ENCODE measurements at places on chromosomes 6 and 20.

DNA sequence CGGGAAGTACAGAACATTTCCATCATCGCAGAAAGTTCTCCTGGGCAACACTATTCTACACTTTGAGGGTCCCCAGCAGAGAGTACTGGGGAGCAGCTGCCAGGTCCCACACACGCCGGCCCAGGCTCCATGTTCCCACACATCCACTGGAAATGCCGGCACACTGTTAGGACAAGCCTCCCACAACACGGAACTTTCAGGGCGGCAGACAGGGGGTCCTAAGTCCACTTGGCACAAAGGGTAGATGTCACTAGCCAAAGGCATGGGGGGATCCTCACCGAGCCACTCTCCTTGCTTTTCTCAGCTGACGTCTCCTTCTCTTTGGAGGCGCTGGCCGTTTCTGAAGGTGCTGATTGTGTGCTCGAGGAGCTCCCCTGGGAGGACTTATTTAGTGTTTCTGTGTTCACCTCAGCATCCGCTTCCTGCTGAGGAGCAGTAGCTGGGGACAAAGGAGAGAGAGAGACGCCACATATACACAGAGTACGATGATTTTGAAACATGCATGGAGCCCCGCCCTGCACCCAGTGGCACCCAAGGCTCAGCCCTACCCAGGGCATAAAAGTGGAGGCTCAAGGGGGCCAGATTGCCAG is 135.4 kb downstream of the ZMYND8 start:
- no peak for DNase-seq

DNA sequence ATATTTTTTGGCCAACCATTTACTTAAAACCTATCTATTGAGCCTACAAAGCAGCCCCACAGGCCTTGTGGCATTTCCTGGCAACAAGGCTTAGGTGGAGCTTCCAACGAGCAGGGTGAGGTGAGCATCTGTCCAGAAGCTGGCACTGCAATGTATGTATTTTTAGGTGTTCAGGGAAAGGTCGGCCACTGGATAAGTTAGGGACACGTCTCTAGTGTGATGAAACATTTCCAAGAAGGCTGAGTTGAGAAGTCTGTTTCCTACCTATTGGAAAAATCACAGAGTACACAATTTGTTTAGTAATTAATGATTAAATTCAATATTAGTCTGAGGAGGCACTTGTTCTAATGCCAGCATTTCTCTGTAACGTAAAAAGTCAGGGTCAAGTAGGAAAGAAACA is 17.8 kb upstream of the RCAN2 start:
- DNase-seq = no peak

DNA sequence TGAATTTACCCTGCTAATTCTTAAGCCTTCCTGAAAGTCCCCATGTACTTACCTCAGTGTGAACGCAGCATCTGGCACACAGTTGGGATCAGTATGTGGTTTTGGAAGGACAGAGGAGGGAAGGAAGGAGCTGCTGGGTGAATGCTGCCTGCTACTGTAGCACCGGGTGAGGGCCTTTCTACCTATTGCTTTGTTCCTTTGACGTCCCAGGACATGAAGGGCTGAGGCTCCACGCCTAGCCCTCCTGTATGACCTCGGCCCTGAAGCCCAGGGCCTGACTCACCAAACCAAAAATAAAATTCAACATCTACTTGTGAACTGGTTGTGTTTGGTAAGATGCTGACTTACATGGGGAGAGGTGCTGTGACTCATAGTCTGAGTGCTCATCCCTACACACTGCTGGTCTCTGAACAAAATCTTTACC is 51.1 kb downstream of the ARID1B start:
- no peak for DNase-seq

DNA sequence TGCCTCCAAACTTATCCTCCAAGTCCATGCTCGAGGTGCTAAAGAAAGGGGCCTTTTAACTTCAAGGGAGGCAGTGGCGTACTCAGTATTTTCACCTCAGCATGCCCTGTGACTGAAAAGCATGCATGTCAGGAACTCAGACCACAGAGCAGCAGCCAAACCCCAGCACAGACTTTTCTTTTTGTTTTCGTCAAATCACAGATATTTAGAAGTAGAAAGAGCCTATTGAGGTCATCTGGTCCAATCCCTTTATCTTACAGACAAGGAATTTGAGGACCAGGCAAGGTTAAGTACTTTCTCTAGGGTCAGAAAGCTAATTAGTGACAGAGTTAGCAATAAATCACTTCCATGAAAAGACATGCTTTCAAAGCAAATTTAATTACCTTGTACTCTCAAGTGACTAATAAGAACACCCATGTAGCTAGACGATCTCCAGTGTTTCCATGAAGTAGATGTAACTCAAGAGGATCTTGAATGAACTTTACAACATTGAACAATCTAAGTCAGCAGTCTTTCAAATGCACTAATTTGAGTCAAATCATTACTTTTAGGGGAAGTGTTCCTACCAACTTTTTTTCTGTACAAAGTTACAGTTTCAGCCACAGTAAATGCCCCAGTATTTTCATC is 35.9 kb downstream of the MOXD1 start:
- DNase-seq = no peak

GRCh38 chr20:47647994-47648393 is 137.3 kb downstream of the SULF2 start:
- no peak for DNase-seq

DNA sequence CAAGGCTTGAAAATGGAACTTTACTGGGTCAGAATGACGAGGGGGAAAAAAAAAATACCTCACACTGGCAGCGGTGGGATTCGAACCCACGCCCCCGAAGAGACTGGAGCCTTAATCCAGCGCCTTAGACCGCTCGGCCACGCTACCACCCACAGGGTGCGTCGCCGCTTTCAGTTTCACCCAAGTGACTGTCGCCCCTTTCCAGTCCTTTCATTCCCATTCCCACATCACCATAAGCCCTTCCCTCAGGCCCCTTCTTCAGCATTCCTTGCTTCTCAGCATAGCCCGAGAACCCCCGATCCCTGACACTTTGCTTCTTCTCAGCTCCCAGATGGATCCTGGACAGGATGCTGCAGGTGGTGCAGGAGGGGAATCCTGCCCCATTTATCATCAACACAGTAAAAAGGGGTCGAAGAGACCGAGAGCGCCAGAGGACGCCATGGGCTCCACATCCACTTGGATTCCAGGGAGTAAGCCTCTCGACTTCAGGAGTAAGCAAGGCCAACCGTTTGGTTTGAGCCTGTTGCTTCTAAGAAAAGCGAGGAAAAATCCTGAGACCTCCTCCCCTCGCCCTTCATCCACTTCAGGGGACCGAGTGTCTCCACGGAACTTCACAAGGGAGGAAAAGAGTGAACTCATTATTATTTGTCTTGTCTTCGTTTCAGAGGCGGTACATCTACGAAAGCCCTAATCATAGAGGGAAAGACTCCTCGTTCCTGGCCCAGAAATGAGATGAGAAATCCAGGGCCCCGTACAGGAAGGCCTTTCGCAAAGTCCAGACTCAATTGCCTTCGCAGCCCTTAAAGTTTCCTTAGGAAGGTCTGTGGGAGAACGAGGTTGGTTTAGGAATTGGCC is 20.0 kb upstream of the TRIM27 start:
- DNase-seq = peak; percentile 90

DNA sequence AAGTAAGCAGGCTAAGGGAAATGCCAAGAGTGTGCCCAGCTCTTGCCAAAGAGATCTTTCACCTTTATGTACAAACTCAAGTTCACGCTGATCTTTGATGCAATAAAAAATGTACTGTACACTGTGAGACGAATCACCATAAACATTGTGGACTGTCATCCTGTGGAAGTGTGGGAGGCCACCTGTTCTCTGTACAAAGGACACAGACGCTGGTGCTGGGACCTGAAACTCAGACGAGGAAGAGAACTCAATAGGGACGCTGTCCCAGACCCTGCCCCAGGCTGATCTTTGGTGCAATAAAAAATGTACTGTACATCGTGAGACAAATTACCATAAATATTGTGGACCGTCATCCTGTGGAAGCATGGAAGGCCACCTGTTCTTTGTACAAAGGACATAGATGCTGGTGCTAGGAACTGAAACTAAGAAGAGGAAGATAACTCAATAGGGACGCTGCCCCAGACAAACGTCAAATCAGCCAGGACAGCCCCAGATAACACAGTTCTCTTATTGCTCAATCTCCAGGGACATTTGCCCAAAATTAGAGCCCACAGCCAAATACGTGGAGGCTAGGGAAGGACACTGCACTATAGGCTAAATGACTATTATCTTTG is 312.7 kb upstream of the SGK1 start:
- no peak for DNase-seq

- no peak for DNase-seq
Observed at GRCh38 chr6:1068068-1068467, 243.8 kb upstream of the FOXQ1 start.

- no peak for DNase-seq
Observed at GRCh38 chr6:32565511-32565910, 24.1 kb downstream of the HLA-DRB1 start.

GRCh38 chr6:6661684-6662083 is 73.2 kb downstream of the LY86 start:
- DNase-seq = no peak

GRCh38 chr6:4582506-4583417 is 193.4 kb upstream of the CDYL start:
- DNase-seq = no peak

DNA sequence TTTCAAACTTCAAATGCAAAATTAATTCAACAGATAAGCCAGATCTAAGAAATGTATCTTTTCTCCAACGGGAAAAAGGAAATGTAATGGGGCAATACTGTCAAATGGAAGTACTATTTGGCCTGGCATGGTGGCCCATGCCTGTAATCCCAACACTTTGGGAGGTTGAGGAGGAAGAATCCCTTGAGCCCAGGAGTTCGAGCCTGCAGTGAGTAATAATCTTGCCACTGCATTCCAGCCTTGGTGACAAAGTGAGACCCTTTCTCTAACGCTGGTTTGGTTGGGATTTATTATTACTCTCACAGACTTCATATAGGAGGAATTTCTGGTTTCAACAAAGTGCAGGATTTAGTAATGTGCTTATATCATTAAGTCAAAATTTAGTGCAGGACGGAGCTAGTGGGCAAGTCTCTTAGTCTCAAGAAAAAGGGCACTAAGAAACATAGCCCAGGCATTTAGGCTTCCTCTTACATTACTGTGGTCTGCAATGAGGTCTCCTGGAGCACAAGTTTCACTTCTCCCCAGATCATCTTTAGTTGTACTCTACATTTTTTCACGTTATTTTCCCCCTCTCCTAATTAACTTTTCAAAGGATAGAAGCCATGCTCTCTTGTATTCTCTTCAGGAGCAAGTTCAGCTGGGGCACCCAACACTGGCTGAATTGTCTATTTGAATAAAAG is 23.1 kb downstream of the TRIM27 start:
- no peak for DNase-seq

GRCh38 chr20:20531283-20531682 is 163.4 kb downstream of the INSM1 start:
- DNase-seq = no peak
